CD4-positive, alpha-beta T cell treated with Interleukin-2 at 100 ng/mL for 4 hours (primary cell): ENCODE measurements at places on chromosomes 1 and 21.

DNA sequence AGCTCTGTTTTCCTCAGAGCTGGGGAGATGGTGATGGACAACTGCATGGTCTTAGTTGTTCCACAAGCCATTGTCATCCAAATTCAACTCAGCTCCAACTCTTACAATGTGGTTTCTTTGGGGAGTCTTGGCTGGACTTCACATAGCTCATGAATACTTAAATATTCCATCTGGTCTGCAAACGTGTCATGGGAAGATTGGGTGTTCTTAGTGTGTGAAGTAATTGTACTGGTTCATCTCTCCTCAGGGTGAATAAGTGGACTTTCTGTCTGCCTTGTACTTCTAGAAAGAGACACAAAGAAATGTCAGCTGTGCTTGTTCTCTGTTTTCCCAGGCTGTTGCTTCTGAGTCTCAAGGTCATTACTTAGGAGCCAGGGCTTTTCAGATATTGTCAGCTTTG lies 106.6 kb downstream of the VPS13D start:
- no peak for DNase-seq

GRCh38 chr21:45087022-45087823 lies 12.8 kb downstream of the ADARB1 start:
- no peak for DNase-seq

DNA sequence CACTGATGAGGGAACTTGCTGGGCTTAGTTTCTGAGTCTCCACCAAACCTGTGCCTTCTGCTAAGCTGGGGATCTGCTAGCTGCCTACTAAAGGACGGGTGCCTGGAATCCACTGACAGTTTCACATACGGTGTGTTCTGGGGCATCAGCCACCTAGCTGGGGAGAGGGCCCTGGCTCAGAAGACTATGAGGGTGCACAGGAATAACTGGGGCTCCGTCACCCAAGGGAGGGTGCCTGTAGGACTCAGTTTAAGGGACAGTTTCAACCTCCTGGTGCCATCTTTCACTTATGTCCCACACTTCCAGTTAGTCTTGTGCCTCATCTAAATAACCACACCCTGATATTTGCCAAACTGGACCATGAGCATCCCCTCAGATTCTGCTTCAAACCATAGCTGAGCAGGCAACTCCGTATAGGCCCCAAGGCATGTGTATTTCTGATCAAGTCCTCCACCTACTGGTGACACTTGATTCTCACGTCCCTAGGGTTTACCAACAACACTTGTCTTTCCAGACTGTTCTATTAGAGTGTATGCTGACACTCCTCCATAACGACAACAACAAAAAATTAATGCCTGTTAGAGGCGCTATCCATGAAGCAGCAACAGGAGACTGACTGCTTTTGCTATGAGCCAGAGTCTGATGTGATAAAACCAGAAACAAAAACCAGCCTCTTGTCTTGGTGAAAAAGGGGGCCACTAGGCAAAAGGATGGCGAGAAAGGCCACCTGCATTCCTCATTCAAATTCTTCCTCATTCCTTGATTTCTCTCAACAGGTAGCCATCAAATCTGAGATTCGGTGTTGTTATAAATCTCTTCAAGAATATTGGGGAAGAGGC lies 55.0 kb upstream of the PAXBP1 start:
- DNase-seq, result peak; percentile 42

- no peak for DNase-seq
Observed at GRCh38 chr1:182956708-182957365, 3.9 kb upstream of the SHCBP1L start.

DNA sequence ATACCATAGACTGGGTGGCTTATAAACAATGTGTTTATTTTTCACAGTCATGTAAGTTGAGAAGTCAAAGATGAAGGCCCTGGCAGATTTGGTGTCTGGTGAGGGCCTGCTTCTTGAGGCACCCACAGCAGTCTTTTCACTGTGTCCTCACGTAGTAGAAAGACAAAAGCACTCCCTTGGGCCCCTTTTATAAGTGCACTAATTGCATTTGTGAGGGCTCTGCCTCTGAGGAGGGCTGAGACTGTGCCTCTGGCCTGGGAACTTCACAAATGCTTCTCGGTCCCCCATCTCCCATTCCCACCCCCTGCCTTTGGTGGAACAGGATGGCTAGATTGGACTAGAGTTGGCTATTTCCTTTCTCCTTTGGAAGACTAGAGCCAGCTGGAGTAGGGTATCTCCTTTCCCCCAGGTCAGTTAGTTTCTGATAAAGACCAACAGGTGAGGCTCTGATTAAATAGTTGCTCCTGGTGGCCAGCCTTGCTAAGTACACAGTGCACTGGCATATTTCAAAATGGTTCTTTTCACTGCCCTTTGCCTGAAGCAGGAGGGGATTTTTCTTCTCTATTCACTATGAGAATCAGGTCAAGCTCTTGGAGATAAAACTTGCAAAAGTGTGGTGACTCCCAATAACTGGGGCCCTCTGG lies 82.9 kb downstream of the PLPPR4 start:
- no peak for DNase-seq

- DNase-seq, result no peak
Observed at GRCh38 chr1:147109041-147109440, 63.2 kb downstream of the PRKAB2 start.

DNA sequence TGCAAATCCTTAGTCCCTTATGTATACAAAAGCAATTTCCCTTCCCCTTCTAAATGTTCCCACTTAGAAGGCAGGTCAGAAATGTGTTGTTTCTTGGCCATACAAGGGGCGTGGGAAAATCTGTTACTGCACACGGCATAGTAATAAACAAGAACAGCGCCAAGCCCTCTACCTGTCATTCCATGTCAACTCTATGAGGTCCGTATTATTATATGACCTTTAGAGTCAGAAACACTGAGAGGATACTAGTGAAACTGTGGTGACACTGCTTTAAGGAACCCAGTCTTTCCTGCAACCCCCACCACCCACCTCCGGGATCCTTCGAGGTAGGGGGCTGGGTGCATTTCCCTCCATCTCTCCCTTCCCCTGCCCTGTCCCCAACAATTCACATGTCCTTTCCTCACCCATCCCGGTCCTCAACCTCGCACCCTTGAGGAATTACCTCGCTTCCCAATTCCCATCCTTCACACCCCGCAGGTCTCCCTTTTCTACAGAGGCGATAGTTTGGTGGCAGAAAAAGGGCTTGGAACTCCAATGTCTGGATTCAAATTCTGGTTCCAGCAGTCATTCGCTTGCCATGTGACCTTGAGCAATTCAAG lies 647 bp downstream of the SDHB start:
- no peak for DNase-seq

GRCh38 chr1:76473591-76473990 lies 393.7 kb upstream of the ST6GALNAC5 start:
- DNase-seq, result no peak

- no peak for DNase-seq
Observed at GRCh38 chr1:79264285-79264684, 257.8 kb upstream of the ADGRL4 start.

GRCh38 chr1:209860293-209860881 lies 32.6 kb downstream of the UTP25 start:
- DNase-seq, result peak; percentile 71

GRCh38 chr1:162736184-162736583 lies 54.3 kb upstream of the HSD17B7 start:
- DNase-seq, result no peak

DNA sequence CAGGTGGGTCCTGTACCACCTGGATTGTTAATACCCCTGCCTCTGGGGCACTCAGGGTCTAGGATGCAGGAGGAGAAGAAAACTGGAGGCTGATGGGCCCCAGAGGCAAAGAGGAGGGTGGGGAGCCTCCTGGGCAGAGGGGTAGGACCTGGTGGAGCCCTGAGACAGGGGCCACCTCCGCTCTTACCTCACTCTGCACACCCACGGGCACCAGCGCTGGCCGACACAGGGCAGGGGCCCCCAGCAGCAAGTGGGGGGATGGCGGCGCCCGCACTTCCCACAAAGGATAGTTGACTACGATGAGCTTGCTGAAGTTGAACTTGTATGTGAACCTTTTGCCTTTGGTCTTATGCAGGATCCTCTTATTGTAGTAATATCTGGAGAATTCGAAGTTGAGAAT lies 1.1 kb downstream of the ETV3L start:
- DNase-seq, result no peak

DNA sequence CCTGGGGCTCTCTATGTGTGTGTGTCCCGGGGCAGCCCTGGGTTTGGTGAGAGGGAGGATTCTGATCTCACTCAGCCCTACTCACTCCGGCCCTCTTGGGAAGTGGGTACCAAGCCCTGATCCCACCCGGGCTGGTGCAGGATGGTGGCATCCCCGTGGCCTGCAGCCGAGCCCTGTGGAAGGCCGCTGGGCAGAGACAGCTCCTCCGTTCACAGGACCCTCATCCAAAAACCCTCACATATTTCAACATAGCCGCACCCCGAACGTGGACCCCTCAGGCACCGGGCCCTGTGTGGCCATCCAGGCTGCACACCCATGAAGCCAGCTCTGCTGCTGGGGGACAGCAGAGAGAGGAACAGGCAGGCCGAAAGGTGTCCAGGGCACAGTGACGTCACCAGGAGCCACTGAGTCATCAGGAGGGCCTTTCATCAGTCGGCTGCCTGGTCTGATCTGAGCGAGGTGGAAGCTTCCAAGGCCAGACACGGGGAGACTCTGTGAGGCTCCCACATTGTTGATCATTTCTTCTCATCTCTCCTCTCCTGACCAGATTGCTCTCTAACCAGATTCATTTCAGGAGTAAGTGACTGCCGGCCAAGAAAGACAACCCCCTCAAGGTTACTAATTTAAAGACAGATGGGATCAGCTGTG lies 16.2 kb upstream of the GPR157 start:
- no peak for DNase-seq

GRCh38 chr1:184408580-184408979 lies 21.8 kb downstream of the C1orf21 start:
- no peak for DNase-seq

- DNase-seq, result peak; percentile 10
Observed at GRCh38 chr1:8663915-8664329, 153.5 kb downstream of the RERE start.

DNA sequence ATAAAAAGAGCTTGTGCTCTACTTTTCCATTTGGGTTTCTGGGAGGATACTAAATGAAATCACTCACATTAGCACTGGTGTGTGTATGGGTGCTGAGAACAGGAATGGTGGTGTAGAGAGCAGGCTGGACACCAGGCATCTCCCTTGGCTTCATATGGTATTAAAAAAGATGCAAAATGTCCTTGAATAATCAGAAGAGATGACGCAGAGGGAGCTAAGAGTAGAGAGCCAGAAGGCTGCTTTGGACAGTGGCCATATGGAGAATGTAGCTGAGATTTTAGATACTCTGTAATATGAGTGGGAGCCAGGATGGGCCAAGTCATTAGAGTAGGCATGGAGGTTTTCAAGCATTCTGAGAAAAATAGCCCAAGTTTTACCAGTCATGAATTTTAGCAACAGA lies 112.3 kb upstream of the ZRANB2 start:
- no peak for DNase-seq

DNA sequence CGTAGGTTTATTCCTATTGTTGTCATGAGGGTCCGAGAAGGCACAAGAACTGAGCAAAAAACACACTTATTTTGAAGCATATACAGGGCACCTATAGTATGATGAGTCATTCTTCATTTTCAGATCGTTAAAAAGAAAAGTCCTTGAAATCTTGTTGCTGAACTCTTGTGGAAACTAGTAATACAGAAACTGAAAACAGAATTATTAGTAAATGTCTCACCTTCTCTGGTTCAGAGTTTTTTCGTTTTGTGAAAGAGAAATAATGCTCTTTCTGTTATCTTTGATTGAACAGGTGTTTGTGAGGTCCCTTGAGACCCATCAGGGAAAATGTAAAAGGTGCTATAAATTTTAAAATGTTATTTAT lies 102.0 kb upstream of the COA6 start:
- DNase-seq, result no peak

GRCh38 chr1:106749906-106750305 lies 306.6 kb upstream of the PRMT6 start:
- no peak for DNase-seq

GRCh38 chr1:199723250-199723956 lies 304.1 kb upstream of the NR5A2 start:
- DNase-seq, result no peak

- DNase-seq, result no peak
Observed at GRCh38 chr1:226786550-226786949, 47.5 kb upstream of the ITPKB start.

DNA sequence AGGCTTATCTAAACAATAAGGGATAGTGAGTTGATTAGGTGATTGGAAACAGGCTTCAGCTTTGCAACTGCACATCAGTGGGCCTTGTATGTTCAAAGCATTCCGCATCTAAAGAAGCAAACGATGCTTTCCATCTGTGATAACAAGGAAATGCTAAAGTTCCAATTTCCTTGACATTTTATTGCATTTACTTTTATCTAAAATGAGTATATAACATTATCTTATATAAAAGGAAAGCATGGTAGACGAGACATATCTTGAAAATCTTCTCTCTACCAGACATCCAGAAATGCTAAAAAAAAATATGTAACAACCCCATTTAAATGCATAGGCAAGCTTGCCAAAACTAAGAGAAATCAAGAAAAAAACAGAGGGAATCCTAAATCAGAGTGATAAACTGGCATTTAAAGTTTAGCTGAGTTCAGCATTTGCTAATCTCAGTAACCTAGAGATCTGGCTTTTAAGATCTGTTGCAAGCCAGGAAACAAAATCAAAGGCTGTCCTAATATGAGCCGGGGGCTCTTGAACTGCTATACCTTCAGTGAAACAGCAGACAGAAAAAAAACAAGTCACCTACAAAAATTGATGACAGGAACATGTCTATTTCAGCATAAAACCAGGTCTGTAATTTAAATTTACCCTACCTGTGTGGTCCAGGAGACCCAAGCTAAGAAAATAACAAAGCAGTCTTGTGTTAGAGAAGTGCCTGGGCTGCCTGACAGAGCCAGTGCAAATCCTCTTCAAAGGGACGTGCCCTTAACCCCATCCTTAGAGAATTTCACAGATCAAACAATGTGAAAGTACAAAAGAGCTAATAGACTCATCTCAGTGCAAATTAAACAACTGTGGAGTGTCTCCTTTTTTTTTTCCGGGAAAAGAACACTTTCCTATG lies 3.1 kb upstream of the RGS13 start:
- no peak for DNase-seq

GRCh38 chr1:219041141-219041540 lies 132.5 kb upstream of the LYPLAL1 start:
- DNase-seq, result no peak

GRCh38 chr1:164659621-164660411 lies 100.8 kb downstream of the PBX1 start:
- no peak for DNase-seq
